NCI-H460 (cell line): ENCODE measurements at places on chromosomes 6 and 20.

GRCh38 chr6:154539593-154540269 is 29.2 kb upstream of the CNKSR3 start:
- DNase-seq: no peak

DNA sequence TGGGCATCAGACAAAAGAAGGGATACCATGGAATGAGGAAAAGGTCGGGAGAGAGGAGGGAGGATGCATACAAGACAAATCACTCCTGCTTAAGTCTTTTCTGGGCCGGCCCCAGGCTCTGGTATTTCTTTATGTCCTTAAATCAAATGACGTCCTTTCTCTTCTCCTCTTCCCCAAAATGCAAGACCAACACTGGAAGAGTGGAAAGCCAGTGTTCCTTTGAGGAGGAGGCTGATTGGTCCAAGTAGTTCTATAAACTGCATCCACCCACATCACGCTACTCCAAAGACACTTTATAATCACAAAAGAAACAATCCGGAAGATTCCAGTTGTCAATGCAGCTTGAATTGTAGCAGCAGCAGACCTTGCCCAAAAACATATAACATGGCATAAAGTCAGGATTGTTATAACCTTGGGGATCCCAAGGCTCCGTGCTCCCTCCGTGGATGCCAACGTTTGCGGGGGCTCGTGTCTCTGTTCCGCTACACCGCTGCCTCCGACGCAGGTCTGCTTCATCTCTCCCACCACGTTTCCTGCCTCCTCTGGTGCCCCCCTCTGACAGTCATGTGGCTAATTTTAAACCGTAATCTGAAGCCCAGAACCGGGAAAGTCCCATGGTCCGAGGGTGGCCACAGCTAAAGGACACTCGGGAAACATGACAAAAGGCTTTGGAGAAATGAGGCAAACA is 47.1 kb downstream of the MCUR1 start:
- DNase-seq: no peak

GRCh38 chr20:48189181-48189580 is 403.9 kb upstream of the SULF2 start:
- DNase-seq: no peak

- DNase-seq: no peak
Measured at GRCh38 chr6:46234156-46234556, 63.4 kb upstream of the ENPP5 start.

DNA sequence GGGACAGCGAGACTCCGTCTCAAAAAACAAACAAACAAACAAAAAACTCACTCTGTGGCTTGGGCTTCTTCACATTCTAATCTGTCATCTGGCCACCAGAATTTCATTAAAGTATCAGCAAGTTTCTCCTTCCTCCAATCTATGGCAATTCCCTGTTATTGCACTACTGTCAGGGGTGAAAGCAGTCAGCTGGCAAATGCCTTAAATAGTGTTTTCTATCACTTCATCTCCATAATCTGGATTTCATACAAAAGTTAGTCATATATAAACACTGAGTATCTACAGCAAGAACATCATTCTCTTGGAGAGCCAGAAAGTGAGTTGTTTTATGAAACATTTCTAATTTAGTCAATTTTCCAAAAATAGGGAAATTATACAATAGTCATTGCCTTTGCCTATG is 56.1 kb downstream of the PHACTR3 start:
- DNase-seq: no peak

DNA sequence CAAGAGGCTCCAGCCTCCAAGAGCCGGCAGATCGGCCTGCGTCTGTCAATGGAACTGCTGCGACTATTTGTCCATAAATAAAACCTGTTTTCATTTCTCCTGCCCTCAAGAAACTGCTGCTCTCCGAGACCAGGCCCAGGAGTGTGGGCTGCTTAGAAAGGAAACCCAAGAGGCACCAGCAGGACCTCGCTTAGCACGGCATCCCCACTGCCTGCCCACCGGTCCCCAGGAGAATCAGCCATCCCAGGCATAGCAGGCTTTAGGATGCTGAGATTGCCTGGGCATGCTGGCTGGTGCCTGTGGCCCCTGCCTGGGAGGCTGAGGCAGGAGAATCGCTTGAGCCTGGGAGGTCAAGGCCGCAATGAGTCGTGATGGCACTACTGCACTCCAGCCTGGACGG is 17.6 kb downstream of the NTSR1 start:
- no peak for DNase-seq

GRCh38 chr6:50952092-50952907 is 133.6 kb downstream of the TFAP2B start:
- DNase-seq: no peak

- no peak for DNase-seq
Measured at GRCh38 chr6:37005827-37006567, 542 bp downstream of the FGD2 start.

DNA sequence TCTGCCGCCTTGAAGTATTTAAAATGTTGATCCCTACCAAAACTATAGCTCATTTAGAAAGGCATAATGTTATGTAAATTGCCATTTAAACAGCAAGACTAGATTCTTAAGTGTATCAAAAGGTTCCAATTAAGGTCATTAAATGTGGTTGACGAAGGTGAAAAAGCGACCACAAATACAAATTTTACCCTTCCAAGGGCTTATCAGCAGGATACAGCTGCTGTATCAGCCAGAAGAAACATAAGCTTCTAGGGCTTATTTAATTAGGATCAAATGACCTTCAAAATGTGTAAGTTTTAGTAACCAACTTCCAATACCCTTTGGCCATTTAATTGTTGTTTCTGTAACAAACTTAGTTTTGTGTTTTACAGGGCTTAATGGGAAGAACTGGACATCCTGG is 139.9 kb downstream of the COL9A1 start:
- DNase-seq: no peak

- no peak for DNase-seq
Measured at GRCh38 chr6:119137194-119138072, 59.0 kb upstream of the FAM184A start.

GRCh38 chr6:167240034-167240541 is 51.0 kb upstream of the UNC93A start:
- DNase-seq: no peak

DNA sequence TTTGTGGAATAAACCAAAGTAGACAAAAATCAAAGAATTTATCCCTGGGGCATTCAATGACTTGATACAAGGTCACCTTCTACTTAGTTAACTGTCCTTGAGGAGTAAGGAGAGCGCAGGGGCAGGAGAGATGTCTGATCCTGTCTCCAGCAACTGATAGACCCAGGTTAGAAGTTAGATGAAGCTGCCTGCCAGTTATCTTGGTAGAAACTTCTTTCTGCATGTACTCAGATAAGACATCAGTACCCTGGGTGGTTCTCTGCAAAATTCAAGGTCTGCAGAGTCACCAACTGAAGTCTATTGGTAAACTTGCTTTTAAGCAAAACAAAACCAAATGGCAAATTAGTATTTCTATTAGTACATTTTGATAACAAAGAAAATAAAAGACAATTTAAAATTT is 2.7 kb downstream of the SGK1 start:
- DNase-seq: no peak

GRCh38 chr20:6959900-6960312 is 192.4 kb downstream of the BMP2 start:
- DNase-seq: no peak

- DNase-seq: no peak
Measured at GRCh38 chr6:127997496-127998164, 96.8 kb upstream of the THEMIS start.

- no peak for DNase-seq
Measured at GRCh38 chr6:163667372-163668060, 253.0 kb downstream of the QKI start.

DNA sequence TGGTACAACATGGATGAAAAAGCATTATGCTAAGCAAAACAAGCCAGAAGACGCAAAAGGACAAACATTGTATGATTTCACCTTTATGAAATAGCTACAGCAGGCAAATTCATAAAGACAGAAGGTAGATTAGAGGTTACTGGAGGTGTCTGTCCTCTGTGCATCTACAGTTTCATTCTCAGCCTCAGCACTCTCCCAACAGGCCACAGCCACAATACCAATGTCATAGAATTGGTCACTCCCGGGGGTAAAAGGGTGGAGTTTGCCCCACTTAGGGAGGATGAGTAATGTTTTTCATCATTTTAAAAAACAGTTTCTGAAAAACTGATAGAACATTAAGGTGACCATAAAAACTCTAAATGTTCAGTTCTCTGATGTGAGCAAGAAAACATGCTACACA is 17.2 kb upstream of the TMX4 start:
- DNase-seq: no peak

DNA sequence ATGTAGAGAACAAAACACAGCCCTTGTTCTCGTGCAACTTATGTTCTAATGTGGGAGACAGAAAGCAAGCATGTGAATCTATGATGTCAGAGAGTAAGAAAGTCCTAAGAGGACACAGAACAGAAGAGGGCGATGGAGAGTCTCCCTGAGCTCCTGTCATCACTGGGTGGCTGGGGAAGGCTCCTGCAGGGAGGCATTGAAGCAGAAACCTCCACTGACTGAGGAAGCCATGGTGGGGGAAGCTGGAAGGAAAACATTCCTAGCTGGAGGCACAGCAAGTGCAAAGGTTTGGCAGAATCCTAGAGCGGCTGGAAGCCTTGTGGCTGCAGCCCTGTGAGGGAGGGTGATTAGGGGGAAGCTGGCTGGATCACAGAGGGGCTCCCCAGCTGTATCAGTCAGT is 248.0 kb downstream of the CDH26 start:
- DNase-seq: no peak

GRCh38 chr6:156977527-156978291 is 200.5 kb downstream of the ARID1B start:
- DNase-seq: no peak

- DNase-seq: no peak
Measured at GRCh38 chr6:63814459-63814858, 178.9 kb downstream of the PHF3 start.

DNA sequence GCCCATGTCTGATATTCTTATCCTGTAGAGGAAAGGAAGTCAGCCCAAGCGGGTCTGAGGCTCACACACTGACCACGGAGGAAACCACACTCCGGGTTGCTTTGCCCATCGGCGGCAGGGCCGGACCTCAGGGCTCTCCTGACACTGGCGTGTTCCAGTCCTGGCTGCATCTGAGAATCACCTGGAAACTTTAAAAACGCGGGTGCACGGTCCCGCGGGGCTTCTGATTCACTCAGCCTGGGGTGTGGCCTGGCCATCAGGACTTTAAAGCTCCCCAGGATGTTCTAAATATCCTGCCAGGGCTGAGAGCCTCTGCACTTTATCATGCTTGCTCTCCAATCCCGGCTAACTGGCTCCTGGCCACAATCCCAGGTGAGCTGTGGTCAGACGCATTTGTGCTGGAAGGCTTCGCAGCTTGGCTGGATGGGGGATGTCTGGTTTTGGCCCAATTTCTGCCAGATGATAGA is 47.7 kb upstream of the DACT2 start:
- DNase-seq: no peak

GRCh38 chr20:32626859-32627636 is 41.9 kb upstream of the NOL4L start:
- DNase-seq: no peak

GRCh38 chr20:41524980-41525613 is 93.1 kb downstream of the CHD6 start:
- no peak for DNase-seq

- peak; percentile 43 for DNase-seq
Measured at GRCh38 chr6:120005292-120005976, 655.9 kb upstream of the MAN1A1 start.

GRCh38 chr6:15512721-15513120 is 150.1 kb downstream of the DTNBP1 start:
- DNase-seq: no peak

DNA sequence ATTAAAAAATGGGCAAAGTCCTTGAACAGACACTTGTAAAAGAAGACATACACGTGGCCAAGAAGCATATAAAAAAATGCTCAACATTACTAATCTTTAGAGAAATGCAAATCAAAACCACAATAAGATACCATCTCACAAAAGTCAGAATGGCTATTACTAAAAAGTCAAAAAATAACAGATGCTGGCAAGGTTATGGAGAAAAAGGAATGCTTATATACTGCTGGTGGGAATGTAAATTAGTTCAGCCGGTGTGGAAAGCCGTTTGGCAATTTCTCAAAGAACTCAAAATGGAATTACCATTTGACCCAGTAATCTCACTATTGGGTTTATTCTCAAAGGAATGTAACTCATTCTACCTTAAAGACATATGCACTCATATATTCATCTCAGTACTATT is 166.6 kb downstream of the KHDC1L start:
- DNase-seq: no peak

DNA sequence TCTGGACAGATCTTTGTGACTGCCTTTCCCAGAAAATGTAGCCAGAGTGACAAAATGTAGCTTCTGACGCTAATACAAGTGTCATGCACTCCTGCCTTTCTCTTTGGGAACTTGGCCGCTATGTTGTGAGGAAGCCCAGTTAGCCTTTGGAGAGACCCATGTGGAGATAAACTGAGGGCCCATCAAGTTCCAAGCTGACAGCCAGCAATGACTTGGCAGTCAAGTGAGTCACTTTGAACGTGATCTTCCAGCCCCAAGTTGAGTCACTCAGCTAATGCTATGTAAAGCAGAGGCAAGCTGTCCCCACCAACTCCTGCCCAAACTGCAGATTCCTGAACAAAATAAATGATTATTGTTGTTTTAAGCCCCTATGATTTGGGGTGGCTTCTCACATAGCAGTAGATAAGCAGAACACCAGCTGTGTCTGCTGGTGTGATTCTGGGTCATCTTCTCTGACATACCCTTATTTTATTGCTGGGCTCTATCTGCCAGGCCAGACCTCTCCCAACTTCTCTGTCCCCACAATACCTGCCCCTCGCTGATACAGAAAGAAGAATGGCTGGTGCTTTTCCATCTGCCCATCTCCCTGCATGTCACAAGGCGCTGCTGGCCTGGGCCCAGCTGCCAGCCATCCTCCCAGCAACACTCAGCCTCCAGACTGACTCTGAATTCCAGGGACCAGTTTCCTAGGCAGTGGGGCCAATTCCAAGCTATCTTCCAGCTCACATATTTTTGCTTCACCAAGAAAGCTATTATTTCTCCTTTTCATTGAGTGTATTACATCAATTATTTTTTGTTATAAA is 274.8 kb downstream of the LRFN2 start:
- DNase-seq: no peak
